ENCODE measurements at places on chromosomes 2 and 18.

GRCh38 chr18:76490670-76491472 is 4.2 kb downstream of the ZNF516 start:
- DNase-seq: no peak

- no peak for DNase-seq
These were observed 254.6 kb upstream of the RBBP8 start for GRCh38 chr18:22678486-22678885.

DNA sequence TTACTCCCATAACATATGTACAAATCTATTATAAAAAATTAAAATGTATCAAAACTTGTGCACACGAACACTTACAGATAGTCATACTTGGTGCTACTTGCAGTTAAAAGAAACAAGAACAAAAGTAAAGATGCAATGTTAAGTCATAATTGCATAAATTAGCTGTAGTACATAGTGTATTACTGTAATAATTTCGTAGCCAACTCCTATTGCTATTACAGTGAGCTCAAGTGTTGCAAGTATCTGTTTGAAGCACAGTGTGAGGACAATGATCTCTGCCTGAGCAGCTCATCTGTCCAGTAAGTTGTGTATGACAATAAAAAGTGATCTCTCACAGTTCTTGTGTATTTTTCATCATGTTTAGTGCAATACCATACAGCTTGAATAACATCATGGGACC is 7.5 kb upstream of the SERPINB13 start:
- no peak for DNase-seq

GRCh38 chr18:54737986-54738385 is 90.3 kb upstream of the RAB27B start:
- DNase-seq: no peak

DNA sequence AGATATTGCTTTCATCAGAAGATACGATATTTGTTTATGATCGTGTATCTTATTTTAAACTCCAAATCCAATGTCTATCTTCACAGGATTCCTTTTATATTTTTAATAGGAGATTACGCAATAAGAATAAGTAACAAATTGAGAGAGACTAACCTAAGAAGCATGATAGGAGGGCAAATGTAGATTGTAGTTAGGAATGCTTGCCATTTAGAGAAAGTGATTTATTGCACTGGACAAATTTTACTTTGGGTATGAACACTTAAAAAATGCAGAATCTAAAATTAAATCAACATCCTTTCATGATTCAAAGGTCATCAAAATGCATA is 563.4 kb upstream of the POU3F3 start:
- no peak for DNase-seq

GRCh38 chr2:187982668-187983067 is 309.0 kb upstream of the GULP1 start:
- DNase-seq: no peak

GRCh38 chr2:229873123-229873581 is 48.7 kb downstream of the TRIP12 start:
- no peak for DNase-seq

- DNase-seq: no peak
These were observed 605.2 kb upstream of the LRRTM4 start for GRCh38 chr2:78127424-78127823.

DNA sequence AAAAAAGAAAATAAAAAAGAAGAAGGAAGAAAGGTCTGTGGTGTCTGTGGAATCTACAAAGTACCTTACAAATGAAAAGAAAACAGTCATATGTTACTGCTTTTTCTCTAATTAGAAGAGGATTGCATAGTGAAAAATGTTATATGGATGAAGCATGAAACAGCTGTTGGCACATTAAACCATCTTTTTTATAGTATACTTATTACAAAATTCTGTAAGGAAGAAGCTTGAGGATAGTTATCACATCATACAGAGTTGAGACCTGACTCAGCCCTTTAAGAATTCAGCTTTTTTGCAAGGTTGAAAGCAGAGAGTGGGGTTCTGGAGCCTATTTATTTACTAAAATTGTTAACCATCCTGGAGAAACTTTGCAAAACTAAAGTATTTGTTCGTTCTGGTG is 222.7 kb downstream of the PHLPP1 start:
- no peak for DNase-seq

GRCh38 chr2:64210816-64211215 is 66.6 kb upstream of the PELI1 start:
- no peak for DNase-seq

DNA sequence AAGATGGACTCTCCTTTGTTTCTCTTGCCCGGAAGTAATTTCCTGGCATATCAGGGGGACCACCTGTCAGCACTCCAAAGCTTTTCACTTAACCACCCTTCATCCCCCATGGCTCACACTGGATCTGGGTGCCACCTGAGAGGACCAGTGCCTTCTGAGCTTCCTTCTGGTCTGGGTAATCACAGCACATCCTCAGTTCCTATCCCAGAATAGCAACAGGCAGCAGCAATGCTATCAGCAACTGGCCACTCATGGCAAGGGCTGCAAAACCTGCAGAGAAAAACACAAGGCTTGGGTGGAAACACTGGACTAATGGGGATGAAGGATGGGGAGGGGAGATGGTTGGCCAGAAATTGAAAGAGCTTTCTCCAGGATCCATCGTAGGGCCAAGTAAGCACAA is 59.9 kb upstream of the STPG4 start:
- DNase-seq: no peak

All from OCI-LY7 (cell line).